ENCODE measurements at places on chromosomes 1 and 21.

GRCh38 chr1:245829194-245829593 lies 674.4 kb downstream of the KIF26B start:
- no peak for DNase-seq

GRCh38 chr21:44969931-44970755 lies 30.3 kb downstream of the SLX9 start:
- no peak for DNase-seq

GRCh38 chr1:34708106-34708505 lies 46.7 kb upstream of the GJB5 start:
- no peak for DNase-seq

- DNase-seq, result no peak
Measured at GRCh38 chr1:61887931-61888564, 145.8 kb downstream of the PATJ start.

DNA sequence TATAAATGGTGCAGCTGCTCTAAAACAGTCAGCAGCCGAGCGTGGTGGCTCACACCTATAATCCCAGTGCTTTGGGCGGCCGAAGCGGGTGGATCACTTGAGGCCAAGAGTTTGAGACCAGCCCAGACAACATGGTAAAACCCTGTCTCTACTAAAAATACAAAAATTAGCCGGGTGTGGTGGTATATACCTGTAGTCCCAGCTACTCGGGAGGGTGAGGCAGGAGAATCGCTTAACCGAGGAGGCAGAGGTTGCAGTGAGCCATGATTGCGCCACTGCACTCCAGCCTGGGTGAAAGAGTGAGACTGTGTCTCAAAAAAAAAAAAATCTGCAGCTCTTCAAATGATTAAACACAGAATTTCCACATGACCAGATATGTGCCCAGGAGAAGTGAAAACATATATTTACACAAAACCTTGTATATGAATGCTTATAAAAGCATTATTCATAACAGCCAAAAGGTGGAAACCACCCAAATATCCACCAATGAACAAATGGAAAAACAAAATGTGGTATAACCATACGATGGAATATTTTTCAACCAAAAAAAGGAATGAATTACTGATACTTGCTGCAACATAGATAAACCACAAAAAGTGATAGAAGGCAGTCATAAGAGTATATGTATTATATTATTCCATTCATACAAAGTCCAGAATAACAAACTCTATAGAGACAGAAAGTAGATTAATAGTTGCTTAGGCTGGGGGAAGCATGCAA lies 14.1 kb downstream of the EPS15 start:
- DNase-seq, result no peak

DNA sequence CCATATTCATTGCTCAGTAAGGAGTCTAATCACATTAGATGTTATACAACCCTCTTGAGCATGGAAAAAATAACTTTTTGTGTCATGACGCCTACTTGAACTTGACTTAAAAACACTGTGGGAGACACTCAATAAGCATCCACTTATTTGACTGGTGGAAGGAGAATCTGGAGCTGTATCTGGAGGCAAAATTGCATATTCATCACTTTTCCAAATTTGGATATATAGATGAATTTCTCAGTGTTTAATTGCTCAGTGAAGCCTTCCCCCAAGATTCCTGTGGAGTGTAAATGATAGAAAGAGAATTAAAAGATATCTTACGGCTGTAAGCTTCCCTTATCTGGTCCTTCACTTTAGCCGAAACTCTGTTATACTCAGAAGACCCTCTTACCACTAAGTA lies 610.7 kb upstream of the ADGRL2 start:
- DNase-seq, result no peak

DNA sequence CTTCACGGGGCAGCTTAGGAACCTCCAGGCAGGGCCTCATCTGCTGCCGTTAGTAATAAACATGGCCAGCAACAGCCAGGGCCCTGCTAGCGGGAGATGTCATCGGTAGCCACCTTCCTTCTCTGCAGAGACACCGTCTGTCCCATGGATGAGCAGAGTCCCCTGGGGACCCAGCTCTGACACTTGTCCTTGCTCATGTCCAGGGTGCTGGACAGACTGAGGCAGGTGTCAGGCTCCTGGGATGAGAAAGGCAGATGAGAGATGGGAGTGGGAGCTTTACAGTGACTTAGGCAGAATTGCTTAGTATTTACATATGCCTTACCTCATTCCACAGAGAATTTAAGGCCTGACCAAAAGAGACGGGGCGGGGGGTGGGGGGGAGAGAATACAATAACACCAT lies 25.0 kb downstream of the CAPN2 start:
- no peak for DNase-seq

- no peak for DNase-seq
Measured at GRCh38 chr1:54869173-54869851, 17.7 kb downstream of the DHCR24 start.

DNA sequence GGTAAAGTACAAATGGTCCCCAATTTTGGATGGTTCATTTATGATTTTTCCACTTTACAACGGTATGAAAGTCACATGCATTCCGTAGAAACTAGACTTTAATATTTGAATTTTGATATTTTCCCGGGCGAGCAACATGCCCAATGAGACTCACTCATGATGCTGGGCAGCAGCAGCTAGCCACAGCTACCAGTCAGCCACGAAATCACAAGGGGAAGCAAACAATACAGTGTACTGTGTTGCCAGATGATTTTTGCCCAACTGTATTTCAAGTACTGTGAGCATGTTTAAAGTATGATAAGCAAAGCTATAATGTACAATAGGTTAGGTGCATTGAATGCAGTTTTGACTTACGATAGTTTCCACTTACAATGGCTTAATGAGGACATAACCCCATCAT lies 266.8 kb downstream of the VAV3 start:
- no peak for DNase-seq

GRCh38 chr21:14846621-14847020 lies 218.2 kb downstream of the NRIP1 start:
- no peak for DNase-seq

DNA sequence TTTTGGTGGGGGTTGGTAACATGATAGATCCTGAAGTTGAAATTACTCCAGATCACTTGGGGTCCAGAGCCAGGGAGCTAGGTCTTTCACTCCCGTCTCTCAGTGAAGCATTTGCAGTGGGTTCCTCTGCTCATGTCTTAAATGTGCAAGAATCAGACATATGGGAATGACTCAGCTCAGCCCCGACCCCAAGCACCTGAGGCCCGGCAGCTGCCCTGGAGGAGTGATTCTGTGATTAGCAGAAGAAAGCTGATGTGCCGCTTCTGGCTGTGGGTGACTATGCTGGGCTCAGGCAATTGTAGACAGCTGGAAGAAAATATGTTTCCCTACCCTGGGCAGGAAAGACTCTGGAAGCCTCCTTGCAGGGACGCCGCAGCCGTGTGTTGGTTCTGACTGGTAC lies 601.7 kb downstream of the NPHP4 start:
- DNase-seq, result no peak

- DNase-seq, result no peak
Measured at GRCh38 chr21:46472246-46472645, 13.6 kb downstream of the DIP2A start.

GRCh38 chr21:29943885-29944284 lies 4.1 kb upstream of the GRIK1 start:
- DNase-seq, result no peak

DNA sequence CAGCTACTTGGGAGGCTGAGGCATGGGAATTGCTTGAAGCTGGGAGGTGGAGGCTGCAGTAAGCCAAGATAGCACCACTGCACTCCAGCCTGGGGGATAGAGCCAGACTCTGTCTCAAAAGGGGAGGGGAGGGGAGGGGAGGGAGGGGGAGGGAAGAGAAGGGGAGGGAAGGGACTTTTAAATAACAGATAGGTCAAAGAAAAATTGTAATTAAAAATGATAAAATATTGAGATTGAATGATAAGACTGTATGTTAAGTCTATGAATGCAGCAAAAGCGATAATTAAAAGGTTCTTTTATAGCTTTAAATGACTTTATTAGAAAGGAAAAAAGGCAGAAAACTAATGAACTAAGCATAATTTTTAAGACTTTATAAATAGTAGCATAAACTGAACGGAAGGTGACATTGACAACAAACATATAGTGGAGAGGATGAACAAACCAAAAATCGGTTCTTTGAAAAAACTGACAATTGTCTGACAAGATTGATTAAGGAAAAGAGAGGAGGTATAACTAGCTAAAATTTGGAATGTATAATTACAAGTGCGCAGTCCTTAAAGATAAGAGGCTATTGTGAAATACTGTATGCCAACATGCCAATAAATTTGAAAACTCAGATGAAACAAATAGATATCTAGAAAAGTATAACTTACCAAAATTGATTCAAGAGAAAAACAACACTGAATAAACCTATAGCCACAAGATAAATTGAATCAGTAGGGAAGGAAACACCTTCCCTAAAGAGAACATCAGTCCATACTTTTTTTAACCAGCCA lies 8.4 kb downstream of the SPOCD1 start:
- no peak for DNase-seq

DNA sequence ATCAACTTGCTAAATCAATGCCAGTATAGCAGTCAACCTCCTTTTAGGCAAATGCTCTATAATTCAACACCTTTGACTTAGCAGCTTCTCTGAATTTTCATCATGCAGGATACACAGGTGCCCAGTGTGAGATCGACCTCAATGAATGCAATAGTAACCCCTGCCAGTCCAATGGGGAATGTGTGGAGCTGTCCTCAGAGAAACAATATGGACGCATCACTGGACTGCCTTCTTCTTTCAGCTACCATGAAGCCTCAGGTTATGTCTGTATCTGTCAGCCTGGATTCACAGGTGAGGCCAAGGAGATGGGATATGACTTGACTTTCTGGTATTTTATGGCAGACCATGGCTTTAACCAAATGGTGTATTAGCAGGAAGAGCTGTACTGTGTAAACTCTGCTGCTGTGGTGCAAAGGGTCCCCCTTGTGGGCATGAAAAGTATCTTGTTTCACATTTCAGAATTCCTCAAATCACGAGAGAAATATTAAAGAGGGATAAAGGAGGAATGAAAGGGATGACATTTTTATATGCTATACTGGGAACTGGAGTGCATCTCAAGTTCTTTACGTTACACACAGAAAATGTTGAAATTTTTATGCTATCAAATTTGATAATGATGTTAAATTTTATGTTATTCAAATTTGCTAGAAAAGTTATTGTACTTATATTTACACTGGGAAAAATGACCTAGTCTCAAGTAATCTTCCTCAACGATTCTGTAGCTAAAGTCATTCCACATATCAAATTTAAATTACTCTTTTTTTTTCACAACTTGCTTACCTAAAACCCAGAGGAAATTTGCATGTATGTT lies 88.9 kb downstream of the CRB1 start:
- DNase-seq, result peak; percentile 82

DNA sequence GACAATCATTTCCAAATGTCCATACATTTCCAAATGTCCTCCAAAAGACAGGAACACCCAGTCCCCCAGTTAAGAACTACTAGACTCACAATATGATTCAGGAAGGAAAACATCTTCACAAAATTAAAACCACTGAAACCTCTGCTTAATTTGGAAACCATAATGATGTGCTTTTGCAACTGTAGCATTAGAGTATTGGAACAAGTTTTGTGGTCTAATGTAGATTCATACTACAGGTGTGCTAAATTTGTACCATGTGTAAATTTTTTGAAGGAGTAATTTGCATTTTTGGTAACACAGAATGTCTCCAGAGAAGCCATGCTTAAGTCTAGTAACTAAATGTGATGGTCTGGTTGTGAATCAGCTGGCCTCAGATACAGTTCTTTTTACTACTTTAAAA lies 129.6 kb downstream of the DPYD start:
- DNase-seq, result no peak

GRCh38 chr1:16013220-16013907 lies 4.5 kb downstream of the HSPB7 start:
- peak; percentile 13 for DNase-seq

DNA sequence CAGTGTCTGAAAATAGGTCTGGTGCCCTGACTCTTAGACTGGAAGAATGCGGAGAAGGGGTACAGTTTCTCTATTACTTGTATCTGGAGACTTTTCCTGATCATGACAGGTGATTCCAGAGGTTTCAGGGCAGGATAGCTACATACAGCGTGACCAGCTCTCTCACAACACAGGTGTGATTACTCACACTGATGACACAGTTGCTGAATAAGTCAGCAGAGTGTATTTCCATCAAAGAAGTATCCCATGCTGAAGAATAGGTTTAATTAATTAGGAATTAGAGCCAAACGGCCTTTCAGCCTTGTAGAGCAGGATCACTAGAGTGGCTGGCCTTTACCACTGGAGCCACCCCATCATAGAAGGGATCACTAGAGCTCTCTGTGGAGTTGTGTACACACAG lies 298.6 kb downstream of the LMX1A start:
- no peak for DNase-seq

GRCh38 chr21:36321325-36322082 lies 1.5 kb downstream of the MORC3 start:
- DNase-seq, result peak; percentile 19

DNA sequence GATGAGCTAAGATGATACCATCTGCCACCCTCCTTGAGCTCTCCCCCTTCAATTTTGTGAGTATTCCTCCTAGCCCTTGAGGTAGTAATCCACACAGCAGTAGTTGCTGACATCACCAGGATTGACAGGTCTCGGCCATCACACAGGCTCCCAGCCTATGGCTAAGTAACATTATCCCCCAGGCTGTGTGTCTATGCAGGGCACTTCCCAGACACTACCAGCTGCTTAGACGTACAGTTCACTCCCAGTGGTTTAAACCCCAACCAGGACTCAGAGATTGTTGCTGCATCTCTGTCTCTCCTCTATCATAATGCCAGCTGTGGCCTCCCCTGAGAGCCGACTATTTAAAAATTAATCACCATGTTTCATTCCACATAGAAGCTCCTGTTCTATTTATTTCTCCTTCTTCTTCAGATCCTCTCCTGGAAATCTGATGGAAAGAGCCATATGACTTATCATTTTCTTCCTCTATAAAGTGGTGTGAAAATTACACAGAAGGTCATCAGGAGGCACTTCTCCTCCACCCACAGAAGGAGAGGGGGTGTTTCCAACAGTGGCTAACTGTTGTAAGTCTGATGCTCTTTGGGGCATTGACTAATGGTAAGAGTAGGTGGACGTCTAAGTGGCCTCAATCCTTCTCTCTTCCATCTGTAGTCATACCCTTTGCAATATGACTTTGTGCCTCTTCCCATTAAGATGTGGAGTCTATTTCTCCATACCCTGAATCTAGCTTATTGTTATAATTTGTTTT lies 396.3 kb downstream of the SETD4 start:
- DNase-seq, result no peak

GRCh38 chr1:210588946-210589345 lies 260.2 kb downstream of the HHAT start:
- no peak for DNase-seq

DNA sequence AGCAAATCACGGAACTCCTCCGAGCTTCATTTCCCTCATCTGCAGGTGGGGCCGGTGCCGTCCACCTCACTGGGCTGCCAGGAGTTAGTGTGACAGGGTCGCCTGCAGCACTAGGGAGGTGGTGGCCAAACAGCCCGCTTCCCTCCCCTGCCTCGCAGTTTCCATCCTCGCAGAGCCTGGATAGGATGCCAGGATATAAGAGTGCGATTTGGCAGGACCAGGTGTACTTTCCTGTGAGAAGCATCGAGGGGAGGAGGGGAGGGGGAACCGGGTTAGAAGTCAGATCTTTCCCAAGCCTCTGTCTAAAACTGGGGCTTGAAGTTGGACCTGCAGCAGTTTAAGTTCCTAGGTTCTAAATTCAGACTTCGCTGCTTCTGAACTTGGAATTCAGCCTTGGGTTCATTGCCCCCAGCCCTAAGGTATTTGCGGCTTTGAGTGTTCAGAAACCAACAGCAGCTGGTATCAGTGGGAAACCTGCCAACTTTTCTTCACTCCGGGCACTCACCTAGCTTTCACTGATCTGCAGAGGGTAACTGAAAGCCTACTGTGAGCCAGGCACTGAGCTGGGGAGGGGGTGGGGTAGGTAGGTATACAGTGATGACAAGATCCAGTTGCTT lies 1.7 kb upstream of the JUN start:
- peak; percentile 79 for DNase-seq
